Activated naive CD4-positive, alpha-beta T cell treated with Interleukin-2 at 50 U/mL for 16 hours (primary cell): ENCODE measurements at places on chromosomes 6 and 20.

DNA sequence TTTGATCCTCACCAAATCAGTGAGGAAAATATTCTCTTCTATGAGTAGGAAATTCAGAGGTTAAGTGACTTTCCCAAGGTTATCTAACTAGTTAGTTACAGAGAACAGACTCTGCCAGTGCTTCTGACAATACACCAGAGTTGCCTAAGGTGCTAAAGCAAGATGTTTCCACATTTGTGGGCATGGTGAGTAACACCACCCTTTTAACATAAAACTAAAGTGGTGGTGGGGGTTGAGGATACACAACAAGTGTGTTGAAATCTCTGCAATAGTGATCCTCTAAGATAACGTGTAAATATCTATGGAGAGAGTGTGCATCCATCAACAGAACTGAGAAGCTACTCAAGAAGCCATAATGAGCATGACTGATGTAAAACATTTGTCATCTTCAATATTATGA, 11.7 kb downstream of the VNN2 start:
- no peak for DNase-seq

- no peak for DNase-seq
These were observed 197.1 kb downstream of the KHDC1L start for GRCh38 chr6:73028124-73028766.

- DNase-seq: no peak
These were observed 133.2 kb downstream of the SLC16A10 start for GRCh38 chr6:111220383-111221031.

DNA sequence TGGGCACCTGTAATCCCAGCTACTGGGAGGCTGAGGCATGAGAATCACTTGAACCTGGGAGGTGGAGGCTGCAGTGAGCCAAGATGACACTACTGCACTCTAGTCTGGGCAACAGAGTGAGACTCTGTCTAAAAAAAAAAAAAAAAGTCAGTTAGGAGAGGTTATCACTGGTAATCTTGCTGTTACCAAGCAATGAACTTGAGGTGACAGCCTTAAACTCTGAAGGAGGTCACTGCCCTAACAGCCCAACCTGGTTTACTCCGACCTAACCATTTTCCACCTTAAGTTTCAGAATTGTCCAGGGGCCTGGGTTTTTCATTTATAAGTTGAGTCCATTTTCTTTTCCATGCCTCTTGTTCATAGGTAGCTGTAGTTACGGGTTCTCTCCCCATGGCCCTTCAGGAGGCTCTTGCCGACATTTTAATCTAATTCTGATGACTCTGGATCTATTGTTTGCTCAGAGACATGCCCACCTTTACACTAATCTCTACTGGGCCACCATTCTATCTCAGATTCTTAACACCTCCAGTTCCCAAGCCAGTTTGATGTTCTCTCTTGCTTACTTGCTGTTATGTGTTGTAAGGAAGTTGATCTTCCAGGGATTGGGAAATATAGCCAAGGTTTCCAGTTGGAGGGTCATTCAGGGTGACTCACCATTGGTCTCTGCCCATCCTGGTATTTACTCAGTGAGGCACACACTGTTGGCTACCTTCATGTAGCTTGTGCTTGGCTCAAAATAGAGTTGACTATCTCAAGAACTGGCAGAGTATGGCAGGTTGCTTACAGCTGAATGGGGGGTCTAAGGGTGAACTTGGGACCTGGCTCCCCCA, 29.1 kb downstream of the SHLD1 start:
- DNase-seq: no peak

- no peak for DNase-seq
These were observed 10.5 kb upstream of the ZBTB9 start for GRCh38 chr6:33443619-33444504.

GRCh38 chr6:65707126-65707826, at the start of gene EYS:
TSS of gene EYS (minus strand) at chr6:65707226. CDS start at chr6:65495410, 211,816 bp downstream.
- DNase-seq: no peak

GRCh38 chr6:7687145-7688111, 38.5 kb upstream of the BMP6 start:
- no peak for DNase-seq

- no peak for DNase-seq
These were observed 147.8 kb downstream of the MACROD2 start for GRCh38 chr20:14142964-14143627.

DNA sequence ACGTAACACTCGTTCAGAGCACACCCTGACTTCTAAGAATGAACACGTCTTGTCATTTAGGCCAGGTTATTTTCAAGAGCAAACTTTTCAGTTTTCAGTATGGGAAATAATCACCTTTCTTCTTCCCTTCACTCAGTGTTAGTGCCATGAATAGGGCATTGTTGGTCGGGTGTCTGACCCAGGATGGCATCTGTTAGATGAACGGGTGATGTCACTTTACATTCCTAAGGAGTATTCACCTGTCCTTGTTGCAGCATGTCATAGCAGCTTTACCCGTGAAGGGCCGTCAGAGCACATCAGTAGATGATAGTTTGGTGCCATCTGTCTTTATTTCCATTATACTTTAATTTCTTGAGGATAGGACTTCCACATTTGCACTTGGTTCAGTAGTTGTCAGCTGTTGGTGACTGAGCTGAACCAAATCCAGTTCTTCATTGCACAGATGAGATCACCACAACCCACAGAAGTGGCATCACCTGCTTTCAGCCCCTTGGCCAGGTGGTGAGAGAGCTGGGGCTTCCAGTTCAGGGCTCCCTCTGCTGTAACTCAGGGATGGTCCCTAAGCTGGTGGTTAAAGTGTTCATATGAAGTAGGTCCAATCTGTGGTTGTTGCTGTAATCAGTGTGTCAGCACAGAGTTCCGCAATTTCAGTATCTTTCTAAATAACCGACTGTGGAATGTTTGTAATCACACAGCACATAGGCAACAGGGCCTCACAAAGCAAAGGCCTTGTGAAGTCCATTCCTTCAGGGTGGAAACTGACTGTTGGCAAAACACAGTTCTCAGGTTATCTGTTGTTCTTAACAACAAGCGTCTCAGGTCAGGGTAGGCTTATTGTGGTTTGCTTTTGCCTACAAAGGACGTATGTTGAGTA, 68.2 kb downstream of the FAM120B start:
- no peak for DNase-seq

GRCh38 chr6:1188199-1188598, 123.7 kb upstream of the FOXQ1 start:
- no peak for DNase-seq

DNA sequence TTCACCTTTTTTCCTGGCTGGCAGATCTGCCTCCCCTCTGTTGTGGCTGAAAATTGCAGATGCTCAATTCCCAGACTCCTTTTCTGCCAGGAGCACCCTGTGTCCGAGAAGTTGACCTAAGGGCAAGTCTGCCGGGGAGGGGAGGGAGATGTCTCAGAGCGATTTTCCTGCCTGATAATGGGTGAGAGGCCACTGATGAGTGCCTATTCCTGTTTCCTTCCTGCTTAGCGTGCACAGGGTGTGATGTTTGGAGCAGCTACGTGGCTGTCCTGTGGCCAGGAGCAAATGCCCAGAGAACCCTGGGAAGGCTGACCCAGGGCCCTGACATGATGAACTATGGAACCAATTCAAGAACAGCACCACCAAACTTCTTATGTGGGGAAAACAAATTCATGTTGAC, 22.5 kb downstream of the SOX4 start:
- no peak for DNase-seq

GRCh38 chr6:428047-428603, 36.6 kb downstream of the IRF4 start:
- no peak for DNase-seq

DNA sequence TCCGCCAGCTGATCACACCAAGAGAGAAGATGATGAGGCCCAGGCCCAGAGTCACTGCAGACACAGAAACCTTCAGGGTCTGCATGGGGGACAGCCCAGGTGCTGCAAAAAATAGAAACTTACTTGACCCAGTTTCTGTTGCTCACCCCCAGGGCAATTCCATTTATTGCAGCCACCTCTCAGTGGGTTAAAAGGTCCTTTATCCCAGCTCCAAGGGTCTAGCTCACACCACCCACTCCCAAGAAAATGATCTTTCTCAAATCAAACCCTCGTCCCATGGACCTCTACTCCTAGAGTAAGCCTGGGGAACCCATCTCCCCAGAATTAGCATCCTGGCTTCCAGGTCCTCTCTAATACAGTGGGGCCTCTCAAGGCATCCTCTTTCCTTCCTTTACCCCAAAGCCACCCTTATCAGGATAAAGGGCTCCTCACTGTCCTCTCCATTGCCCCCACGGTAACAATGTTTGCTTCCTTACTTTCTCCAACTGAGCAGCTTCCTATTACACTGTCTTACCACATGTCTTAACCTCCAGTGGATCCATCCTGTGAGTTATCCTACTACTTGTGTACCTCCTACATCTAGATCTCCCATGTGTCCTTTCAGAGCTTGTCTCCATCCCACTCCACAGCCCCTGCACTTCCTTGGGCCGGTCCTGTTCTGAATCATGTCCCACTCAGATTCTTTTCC, 5.1 kb downstream of the HLA-DMB start:
- DNase-seq: no peak

DNA sequence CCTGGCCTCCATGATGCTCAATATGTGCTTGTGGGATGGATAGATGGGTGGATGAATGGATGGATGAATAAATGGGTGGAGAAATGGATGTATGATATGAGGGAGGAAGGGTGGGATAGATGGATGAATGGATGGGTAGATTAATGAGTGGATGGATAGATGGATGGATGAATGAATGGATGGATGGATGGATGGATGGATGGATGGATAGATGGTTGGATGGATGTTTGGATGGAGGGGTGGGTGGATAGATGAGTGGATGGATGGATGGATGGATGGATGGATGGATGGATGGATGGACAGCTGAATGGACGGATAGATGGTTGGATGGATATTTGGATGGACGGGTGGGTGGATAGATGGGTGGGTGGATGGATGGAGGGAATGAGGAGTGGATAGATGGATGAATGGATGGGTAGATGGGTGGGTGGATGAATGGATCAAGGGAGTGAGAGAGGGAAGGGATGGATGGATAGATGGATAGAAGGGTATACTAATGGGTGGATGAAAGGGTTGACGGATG, 139.4 kb downstream of the CEBPB start:
- DNase-seq: no peak

GRCh38 chr20:52410182-52410647, 218.6 kb upstream of the ZFP64 start:
- peak; percentile 55 for DNase-seq

- DNase-seq: no peak
These were observed 115.9 kb downstream of the KLHL32 start for GRCh38 chr6:97040355-97040860.

DNA sequence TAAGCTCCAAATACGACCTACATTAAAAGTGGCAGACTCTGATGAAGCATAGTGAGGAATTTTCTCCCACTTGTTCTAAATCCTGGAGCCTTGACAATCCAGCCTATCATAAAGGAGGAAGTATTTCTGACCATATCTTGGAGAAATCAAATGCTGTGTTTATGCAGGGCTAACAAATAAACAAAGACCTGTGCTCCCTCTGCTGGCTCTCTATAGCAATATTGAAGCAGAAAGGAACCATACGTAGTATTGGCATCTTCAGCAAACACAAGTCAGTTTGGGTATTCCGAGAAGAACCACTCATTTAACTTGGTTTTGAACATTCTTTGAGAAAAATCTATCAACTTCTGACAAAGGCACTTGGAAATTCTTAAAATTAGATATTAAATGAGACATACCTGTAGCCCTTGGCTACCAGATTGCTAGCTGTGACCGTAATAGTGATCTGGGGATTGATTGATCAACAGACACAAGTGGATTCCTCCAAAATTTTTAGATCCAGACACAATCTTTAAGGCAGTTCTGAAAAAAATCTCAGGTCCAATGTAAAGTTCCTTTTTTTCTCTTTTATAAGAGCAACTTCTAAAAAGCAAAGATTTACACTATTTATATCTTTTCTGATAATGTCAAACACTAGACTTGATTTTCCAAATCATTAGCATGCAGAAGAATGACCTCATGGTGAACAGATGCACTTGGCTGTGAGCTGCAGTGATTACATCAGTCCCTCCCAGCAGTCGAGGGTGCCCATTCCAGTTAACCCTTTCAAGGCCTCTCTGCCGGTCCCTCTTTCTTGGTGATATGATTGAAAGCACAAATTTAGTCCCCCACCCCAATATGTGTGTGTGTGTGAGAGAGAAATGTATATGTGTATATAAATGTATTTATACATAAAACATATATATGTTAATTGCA, 40.2 kb downstream of the INSM1 start:
- no peak for DNase-seq

GRCh38 chr6:16527691-16528090, 233.6 kb downstream of the ATXN1 start:
- DNase-seq: no peak

- DNase-seq: no peak
These were observed 105.8 kb downstream of the CARMIL1 start for GRCh38 chr6:25384967-25385366.

- DNase-seq: no peak
These were observed 298.1 kb upstream of the TCF21 start for GRCh38 chr6:133590814-133591213.

- DNase-seq: peak; percentile 66
These were observed 413 bp downstream of the PTPRA start for GRCh38 chr20:2873747-2874041.

DNA sequence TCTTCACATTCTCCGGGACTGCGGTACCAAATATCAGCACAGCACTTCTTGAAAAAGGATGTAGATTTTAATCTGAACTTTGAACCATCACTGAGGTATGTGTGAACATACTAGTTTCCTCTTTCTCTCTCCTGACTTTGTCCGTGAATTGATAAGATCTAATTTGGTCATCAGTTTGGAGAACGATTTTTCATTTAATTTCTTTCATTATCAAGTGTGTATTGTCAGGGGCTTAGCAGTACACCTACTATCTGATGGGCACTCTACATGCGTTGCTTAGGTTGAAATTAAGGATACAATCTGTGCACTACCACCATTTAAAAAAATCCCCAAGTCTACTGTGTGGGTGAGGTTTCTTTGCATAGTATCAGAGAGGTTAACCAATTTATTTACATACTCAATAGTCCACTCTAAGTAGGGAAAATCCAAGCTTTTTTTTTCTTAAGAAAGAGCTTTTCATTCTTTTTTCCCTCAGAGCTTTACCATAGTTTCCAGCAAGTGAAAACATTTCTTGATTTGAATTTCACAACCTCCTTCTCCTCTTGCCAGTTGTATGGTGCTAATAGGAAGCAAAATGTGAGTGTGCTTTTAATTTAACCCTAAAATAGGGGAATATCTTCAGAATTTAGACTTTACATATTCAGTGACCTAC, 105.4 kb upstream of the ESR1 start:
- DNase-seq: no peak

DNA sequence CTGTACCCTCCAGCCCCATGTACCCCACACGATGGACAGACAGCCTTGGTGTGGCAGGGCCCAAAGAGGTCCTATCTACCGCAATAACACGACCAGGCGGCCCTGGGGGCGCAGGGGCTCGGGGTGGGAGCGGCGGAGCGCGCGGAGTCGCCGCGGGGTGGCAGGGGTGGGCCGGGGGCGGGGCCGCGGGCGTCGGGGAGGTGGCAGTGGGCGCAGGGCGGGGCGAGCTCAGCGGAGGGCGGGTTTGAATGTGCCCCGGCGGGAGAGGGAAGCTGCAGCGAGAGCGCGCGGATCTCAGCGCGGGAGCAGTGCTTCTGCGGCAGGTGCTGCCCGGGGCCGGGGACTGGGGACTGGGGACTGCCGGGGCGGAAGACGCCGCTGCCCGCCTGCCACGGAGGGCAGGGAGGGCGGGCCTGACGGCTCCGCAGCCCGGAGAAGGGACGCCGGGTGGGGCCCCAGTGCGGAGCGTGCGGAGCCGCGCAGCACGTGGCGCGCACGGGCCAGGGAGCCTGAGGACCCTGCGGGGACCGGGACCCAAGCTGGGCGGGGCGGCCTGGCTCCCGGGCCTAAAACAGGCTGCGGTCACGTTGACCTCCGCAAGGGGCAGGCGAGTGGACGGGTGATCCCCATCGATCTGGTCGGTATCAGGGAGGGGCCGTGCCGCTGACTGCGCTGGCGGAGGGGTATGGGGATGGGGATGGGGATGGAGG, at the start of gene SLC29A1:
Gene SLC29A1 (plus strand): TSS at position 277 of the 710 bp plus-strand sequence. CDS start 3,719 bp downstream, outside the sequence.
- peak; percentile 85 for DNase-seq
